ENCODE measurements at places on chromosomes 6 and 20.

- H3K4me1 ChIP-seq, result no peaks in the 10 kb centered on the region
- no peak overlapping the region for H3K27ac ChIP-seq
- no peak for DNase-seq
- H3K4me3 ChIP-seq, result no peak overlapping the region
Observed at GRCh38 chr6:118370722-118371121, 177.4 kb upstream of the PLN start.

DNA sequence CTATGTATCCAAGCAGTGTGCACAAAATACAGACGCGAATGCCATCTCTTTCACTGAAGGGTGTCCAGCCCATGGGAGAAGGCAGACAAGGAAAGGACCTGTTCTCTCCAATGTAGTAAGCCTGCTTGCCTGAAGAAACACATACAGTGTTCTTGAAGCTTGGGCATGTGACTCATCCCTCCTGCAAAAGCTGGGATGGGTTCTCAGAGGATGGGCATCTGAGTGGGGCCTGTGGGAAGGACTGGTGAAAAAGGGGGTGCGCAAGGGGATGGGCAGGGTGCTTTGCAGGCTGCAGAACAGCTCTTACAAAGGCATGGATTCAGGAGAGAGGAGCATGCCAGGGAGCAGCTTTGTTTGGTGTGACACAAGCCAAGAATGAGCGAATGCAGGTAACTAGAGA lies 128.1 kb downstream of the FYN start:
- peaks cover 22% of the 10 kb centered on the region for H3K4me1 ChIP-seq
- no peaks in the 10 kb centered on the region for H3K27me3 ChIP-seq
- H3K27ac ChIP-seq, result no peak overlapping the region
- H3K36me3 ChIP-seq, result no peaks in the 10 kb centered on the region
- no peak overlapping the region for H3K4me3 ChIP-seq

- no peak overlapping the region for H3K27ac ChIP-seq
- H3K27me3 ChIP-seq, result no peaks in the 10 kb centered on the region
- H3K36me3 ChIP-seq, result no peaks in the 10 kb centered on the region
Observed at GRCh38 chr6:165219629-165220028, 89.8 kb downstream of the C6orf118 start.

DNA sequence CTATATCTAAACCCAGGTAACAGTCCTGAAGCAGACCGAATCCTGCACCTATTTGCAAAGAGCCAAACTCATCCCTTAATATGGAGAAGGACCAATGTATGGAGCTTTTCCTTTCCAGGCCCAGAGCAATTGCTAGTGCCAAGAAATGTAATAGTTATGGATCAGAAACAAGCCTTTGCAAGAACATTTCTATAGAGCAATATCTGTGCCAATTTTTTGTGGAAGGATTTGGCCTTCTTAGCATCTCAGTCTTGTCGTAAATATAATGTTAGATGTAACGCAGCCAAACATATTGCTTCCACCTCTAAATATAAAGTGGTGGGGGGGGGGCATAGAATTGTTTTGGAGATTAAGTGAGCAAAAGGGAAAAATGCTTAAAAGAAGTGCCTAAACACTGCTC lies 2.7 kb downstream of the KIAA0408 start:
- peak overlapping the region; percentile 78 for H3K27ac ChIP-seq
- peaks cover 7% of the 10 kb centered on the region for H3K36me3 ChIP-seq
- DNase-seq, result no peak
- peak overlapping the region; percentile 53 for H3K4me3 ChIP-seq
- peaks cover 18% of the 10 kb centered on the region for H3K4me1 ChIP-seq
- H3K27me3 ChIP-seq, result no peaks in the 10 kb centered on the region

DNA sequence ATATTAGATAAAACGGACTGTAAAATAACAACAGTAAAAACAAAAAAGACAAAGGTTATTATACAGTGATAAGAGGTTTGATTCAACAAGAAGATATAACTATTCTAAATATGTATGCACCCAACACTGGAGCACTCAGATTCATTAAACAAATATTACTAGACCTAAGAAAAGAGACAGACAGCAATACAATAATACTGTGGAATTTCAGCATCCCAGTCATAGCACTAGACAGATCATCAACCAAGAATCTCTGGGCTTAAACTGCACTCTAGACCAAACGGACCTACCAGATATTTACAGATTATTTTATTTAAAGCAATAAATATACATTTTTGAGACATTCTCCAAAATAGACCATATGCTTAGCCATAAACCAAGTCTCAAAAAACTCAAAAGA lies 263.8 kb downstream of the C6orf118 start:
- no peaks in the 10 kb centered on the region for H3K27me3 ChIP-seq
- H3K4me3 ChIP-seq, result no peak overlapping the region
- H3K4me1 ChIP-seq, result no peaks in the 10 kb centered on the region
- no peak overlapping the region for H3K27ac ChIP-seq

GRCh38 chr6:138544501-138544900 lies 45.2 kb upstream of the NHSL1 start:
- H3K4me1 ChIP-seq, result peaks cover 46% of the 10 kb centered on the region
- H3K4me3 ChIP-seq, result peak overlapping the region; percentile 50
- no peak for DNase-seq
- H3K36me3 ChIP-seq, result no peaks in the 10 kb centered on the region
- peak overlapping the region; percentile 71 for H3K27ac ChIP-seq
- H3K27me3 ChIP-seq, result no peaks in the 10 kb centered on the region

DNA sequence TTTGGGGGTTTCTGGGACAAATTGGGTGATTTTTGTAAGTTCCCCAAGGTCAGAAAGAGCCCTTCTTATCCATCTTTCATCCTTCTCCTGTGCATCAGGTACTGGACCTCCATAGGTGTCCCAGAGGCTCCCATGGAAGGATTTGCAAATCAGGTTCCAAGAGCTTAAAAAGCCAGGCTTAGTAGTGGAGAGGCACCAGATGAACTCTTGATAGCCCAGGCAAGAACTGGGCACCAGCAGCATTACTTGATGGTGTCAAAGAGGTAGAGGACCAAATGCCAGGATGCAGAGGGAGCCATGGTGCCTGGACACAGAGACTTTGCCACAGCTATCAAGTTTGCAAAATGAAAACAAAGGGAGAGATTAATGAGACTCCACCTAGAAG lies 20.9 kb upstream of the TRAM2 start:
- no peaks in the 10 kb centered on the region for H3K27me3 ChIP-seq
- no peak overlapping the region for H3K27ac ChIP-seq
- H3K36me3 ChIP-seq, result no peaks in the 10 kb centered on the region
- no peak for DNase-seq
